ENCODE measurements at places on chromosomes 7 and 10.

GRCh38 chr10:44935201-44935965, 24.2 kb upstream of the RASSF4 start:
- DNase-seq, result no peak

DNA sequence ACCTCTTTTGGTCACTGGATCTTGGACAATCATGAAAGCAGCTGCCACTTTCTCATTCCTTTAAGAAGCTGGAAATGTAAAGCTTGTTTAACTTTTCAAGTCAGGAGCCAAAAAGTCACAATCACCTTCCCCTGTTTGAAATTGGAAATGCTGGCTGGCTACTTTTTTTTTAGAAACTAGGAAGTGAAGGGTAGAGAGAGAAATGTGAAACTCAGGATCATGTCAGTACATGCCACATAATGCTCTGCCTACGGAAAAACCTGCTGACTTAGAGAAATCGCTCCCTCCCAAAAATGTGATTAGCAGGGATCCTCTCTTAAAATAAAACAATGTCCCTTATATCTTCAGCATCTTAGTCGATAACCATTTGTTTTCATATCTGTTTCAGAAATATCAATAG, 188.4 kb upstream of the C7orf33 start:
- DNase-seq, result no peak

DNA sequence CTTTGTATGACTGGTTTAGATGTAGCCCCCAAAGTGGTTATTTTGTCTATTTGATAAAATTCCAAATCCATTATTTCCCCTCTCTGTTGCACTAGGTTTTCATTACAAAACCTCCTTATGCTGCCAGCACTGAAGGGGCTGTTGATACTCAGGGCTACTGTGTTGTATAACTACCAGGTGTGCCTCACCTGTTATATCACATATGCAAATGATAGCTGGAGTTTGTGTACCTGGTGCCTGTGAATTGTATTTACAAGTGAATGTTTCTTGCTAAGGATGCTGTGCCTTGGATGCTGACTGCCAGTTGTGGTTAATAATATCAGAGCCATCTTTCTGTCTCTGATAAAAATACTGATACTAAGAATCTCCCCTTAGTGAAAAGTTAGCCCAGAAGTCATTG, 84.8 kb upstream of the CCDC6 start:
- DNase-seq, result no peak

- DNase-seq, result peak; percentile 72
Measured at GRCh38 chr7:48097521-48098231, 8.6 kb downstream of the UPP1 start.

- no peak for DNase-seq
Measured at GRCh38 chr10:89873055-89873454, 171.7 kb downstream of the KIF20B start.

DNA sequence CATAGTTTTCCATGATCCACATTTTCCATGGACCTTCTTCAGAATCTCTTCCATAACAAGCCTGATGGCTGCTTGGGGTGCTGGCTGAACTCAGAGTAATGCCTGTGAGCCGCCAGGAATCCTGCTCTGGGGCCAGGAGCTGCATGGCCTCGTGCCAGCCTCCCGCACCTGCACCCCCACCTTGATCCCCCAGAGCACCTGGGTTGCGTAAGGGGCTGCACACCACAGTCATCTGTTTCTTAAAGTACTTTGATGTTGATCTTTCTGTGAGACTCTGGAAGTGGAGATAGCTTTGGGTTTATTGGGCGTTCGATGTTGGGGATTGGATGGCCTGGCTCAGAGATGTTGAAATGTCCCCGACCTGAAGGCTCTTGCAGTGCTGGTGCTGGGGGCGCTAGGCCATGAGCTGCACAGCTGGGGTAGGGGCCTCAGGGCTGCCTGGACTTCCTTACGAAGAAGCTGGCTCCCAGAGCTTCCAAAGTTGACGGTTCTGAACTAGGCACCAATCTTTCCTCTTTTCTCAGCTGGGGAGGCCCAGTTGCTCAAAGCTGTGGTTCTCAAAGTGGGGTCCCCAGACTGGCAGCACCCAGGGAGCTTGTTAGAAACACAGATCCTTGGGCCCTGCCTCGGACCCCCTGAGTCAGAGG, 534.0 kb downstream of the DNAJB6 start:
- no peak for DNase-seq

DNA sequence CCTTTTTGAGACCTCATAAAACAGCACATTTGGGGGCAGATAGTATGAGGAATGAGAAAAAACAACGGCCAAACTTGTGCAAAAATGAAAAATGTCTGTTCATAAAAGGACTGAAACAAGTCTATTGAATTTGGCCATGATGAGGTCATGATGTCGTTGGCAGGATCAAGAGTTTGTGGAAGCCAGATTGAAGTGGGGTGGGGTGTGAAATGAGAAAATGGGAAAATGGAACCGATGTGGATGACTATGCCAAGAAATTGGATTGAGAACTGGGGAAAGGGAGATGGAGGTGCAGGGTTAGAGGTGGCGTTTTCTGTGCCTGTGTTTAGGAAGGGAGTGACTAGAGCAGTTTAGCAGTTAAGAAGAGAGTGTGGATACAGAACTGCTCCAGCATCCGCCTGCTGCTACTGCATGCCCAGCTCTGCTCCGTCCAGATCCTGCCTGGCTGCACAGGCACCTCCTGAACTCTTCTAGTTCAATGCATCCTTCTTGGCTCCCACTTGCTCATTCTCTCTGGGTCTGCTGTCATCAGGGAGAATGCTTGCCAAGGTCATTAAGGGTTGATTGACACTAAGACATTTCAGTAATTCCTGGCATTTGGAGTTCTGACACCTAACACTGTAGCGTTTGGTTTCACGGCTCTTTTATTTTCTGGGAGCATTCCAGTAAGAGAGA, 111.9 kb downstream of the GALNT17 start:
- DNase-seq, result no peak

GRCh38 chr7:130703851-130704250, 17.5 kb upstream of the TSGA13 start:
- DNase-seq, result no peak

DNA sequence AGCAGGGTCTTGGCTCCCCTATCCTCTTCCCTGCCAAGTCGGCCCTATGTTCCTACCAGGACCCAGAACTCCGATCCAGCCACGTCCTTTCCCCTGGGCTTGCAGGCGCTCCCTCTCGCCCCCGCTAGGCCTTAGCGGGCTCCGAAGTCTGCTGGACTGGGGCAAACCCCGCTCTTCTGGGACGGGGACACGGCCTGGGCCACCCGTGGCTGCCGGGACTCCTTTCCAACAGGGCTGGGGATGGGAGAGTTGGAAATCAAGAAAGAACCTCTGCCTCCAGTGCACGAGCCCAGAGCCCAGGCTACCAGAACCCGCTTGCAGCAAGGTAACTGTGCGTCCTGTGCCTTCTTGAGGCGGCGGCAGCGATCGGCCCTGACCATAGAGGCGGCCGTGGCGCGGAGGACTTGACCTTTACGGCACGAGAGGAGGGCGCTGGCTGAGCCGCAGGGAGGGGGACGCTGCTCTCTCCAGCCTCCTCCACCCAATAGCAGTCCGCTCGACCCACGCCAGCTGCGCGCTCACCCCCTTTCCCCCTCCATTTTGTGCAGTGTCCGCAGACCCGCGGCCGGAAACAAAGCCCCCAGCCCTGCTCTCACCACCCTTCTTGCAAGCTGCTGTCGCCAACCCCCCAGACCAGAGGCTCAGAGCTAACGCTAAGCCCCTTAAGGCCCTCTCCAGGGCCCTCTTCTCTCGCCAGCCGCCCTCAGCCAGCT, 7.0 kb upstream of the HOXA11 start:
- no peak for DNase-seq

- DNase-seq, result no peak
Measured at GRCh38 chr7:91789086-91789485, 91.4 kb downstream of the MTERF1 start.

GRCh38 chr10:82692458-82692857, 817.5 kb downstream of the NRG3 start:
- no peak for DNase-seq

DNA sequence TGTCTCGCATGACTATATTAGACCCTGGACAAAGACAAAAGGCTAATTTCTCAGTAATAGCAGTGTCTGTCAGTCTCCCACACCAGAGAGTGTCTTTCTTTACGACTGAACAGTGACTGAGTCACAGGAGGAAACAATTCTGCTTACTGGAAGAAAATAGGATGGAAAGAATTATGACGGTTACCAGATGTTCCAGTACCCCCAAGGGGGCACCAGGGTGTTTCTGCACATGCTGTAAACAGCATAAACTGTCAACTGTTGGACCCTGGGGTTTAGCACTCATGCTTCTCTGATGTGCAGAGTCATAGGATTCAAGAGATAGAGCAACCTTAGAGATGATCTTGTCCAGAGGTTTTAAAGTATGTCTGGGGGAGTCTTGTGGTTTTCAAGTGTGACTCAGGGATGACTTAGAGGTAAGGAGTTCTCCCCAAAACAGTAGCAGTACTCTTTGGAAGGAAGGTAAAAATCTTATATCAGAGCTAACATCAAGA, 291.7 kb downstream of the THSD7A start:
- no peak for DNase-seq

GRCh38 chr10:43695730-43696129, 47.0 kb upstream of the ZNF32 start:
- no peak for DNase-seq

- DNase-seq, result no peak
Measured at GRCh38 chr7:45435846-45436245, 138.3 kb upstream of the ADCY1 start.

GRCh38 chr10:14838582-14839304, 637 bp downstream of the HSPA14 start:
- DNase-seq, result no peak

- DNase-seq, result no peak
Measured at GRCh38 chr7:1449501-1449900, 9.8 kb downstream of the MICALL2 start.

DNA sequence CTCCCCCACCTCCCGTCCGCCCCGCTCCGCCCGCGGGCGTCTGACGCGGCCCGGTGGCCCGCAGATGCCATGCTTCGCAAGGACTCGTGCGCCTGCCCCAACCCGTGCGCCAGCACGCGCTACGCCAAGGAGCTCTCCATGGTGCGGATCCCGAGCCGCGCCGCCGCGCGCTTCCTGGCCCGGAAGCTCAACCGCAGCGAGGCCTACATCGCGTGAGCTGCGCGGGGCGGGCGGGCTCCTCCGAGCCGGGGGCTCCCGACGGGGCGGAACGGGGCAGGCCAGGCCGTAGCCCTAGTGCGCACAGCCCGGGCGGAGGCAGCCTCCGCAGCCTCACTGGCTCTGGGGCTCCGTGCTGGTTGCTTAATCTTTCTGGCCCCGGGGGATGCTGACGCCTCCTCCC, 2.8 kb downstream of the ASIC3 start:
- peak; percentile 10 for DNase-seq

DNA sequence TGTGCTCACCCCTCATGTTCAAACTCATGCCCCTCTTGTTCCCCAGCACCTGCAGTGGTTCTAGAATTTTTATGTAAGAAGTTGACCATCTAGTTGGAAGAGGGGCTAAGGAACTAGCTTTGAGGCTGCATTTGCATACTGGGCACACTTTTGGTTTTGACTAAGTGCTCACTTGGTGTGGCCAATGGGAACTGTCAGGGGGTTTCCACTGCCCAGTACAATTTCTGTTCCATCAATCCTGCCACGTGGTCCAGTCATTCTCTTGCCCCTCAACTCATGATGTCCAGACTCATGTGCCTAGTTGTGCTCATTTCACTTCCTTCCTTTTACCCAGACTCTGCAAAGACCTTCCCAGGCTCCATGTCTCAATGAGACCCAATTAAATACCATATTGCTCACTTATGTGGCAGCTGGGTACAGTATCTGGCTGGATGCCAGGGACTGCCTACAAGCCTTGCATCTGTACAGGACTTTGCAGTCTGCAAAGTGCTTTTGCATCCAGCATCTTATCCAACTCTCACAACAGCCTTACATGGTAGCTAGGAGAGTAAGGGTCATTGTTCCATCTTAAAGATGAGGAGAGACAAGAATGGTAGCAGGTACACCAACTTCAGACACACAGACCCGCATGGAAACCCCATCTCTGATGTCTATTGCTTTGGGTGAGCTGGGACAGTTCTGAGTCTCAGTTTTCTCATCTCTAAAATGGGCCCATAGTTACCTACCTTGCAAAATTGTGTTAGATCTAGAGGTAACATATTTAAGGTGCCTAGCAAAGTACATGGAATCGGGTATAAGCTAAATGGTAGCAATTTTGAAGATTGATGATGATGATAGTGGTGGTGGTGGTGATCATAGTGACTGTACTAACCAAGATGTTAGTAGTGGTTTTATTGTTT, 30.1 kb upstream of the KCNMA1 start:
- DNase-seq, result no peak

DNA sequence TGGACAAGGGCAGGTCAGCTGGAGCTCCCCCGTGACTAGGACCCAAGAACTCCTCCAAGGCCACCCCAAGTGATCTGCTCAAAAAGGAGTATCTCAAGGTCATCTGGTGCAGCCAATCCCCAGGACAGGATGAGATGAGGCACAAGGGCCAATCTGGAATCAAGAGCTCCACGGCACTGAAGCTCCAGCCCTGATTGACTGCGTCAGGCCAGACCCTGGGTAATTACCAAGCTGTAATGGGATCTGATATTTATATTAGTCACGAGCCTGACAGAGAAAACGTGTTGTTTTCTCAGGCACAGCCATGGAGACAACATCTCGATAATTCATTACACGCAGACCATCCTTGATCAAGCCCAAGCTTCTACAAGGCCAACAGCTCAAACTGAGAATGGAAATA, 4.2 kb downstream of the KCNMA1 start:
- DNase-seq, result no peak
